ENCODE measurements at places on chromosomes 12 and 14. TPM values are rescaled to one million over a fixed set of nuclear protein-coding genes. Genes with fewer than 3 reads are reported as not detected.

DNA sequence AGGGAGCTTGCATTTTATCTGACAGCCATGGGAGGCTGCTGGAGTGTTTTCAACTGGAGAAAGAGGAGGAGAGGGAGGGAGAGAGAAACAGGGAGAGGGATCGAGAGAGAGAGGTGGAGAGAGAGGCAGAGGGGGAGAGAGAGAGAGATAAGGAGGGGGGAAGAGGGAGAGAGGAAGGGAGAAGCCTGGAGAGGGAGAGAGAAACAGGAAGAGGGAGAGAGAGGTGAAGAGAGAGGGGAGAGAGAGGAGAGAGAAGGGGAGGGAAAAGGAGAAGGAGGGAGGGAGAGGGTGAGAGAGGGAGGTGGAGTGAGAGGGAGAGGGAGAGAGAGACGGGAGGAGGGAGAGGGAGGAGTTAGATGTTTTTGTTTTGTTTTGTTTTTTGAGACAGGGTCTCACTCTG lies 45.6 kb downstream of the DNAH10 start:
- no peak overlapping the region for H3K4me3 ChIP-seq
- H3K27me3 ChIP-seq: no peaks in the 10 kb centered on the region
- DNase-seq: peak; percentile 9
- H3K4me1 ChIP-seq: no peaks in the 10 kb centered on the region
- no peaks in the 10 kb centered on the region for H3K36me3 ChIP-seq

DNA sequence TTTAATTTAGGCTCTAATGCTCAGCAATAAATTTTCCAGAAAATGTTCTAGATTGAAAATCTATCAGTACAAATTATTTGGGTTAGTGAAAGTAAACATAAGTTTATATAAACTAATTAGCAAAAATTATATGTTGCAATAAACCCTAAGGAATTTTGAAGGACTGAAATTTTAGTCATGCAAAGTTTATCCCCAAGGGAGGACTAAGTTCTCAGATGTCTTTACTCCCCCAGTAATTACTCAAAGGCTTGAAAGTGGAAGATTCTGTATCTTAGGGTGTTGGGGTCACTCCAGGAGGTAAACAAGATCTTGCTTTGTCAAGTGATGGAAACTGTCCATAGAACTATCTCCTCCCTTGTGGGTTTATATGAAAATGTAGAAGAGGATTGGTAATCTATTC lies 183.7 kb downstream of the AKAP6 start:
- H3K36me3 ChIP-seq: no peaks in the 10 kb centered on the region
- no peaks in the 10 kb centered on the region for H3K27me3 ChIP-seq
- H3K27ac ChIP-seq: no peak overlapping the region

GRCh38 chr12:15453613-15454012 lies 131.3 kb downstream of the PTPRO start:
- H3K4me3 ChIP-seq: no peak overlapping the region
- no peaks in the 10 kb centered on the region for H3K36me3 ChIP-seq
- no peaks in the 10 kb centered on the region for H3K27me3 ChIP-seq

- peak within 1 kb of the TSS; percentile 92 for H3K4me3 ChIP-seq
- DNase-seq: peak; percentile 83
- H3K27ac ChIP-seq: peak within 1 kb of the TSS; percentile 84
- H3K36me3 ChIP-seq: no peaks in the 10 kb centered on the region
Observed at GRCh38 chr12:48788854-48789775, at the start of gene ADCY6. Gene ADCY6, minus strand, starts transcription at chr12:48789089. Its CDS starts 5,655 bp downstream, at chr12:48783434.

DNA sequence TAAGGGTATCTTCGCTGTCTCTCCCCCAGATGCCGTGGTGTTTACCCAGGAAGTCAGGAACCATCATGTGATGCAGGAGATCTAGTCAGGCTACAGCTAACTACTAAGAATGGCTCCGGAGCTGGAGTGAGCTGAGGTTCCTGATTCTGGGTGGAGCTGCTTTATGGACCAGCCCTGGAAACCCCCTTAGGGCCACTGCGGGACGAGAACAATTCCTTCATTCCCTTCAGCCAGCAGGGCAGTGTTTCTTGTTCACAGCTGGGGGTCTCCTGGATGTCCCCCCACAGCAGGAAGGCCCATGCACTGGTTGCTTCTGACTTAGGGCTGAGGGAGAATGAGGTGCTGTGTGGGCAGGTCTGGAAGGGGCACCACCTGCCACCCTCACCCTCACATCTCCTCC lies 199.3 kb downstream of the ADGRD1 start:
- no peak for DNase-seq
- no peak overlapping the region for H3K27ac ChIP-seq
- H3K4me3 ChIP-seq: no peak overlapping the region
- no peaks in the 10 kb centered on the region for H3K36me3 ChIP-seq
- H3K27me3 ChIP-seq: no peaks in the 10 kb centered on the region

GRCh38 chr12:119578112-119578511 lies 15.5 kb upstream of the TMEM233 start:
- H3K27ac ChIP-seq: no peak overlapping the region
- H3K4me1 ChIP-seq: no peaks in the 10 kb centered on the region
- no peak for DNase-seq
- no peak overlapping the region for H3K4me3 ChIP-seq
- no peaks in the 10 kb centered on the region for H3K27me3 ChIP-seq
- no peaks in the 10 kb centered on the region for H3K36me3 ChIP-seq

Gene TAS2R14
- 10.3 TPM for total RNA-seq
